ENCODE measurements at places on chromosomes 13 and 19. TPM values are rescaled to one million over a fixed set of nuclear protein-coding genes. Genes with fewer than 3 reads are reported as not detected.

PRR22 gene
- 0.09 TPM for total RNA-seq

DCLK1 gene
- 2.8 TPM for total RNA-seq

PEAK3 gene
- total RNA-seq = not detected

CGB2 gene
- not detected for total RNA-seq
